ENCODE measurements at places on chromosomes 13 and 19. TPM values are rescaled to one million over a fixed set of nuclear protein-coding genes. Genes with fewer than 3 reads are reported as not detected.

Gene IGSF23
- total RNA-seq, result not detected

Gene ARHGAP33
- 3.8 TPM for total RNA-seq

Gene TLE2
- total RNA-seq, result 53.2 TPM

Gene ZNF524
- 15.6 TPM for total RNA-seq

Gene ZNF227
- total RNA-seq, result 10.4 TPM

Gene CHAF1A
- 5.1 TPM for total RNA-seq

Gene CLN5
- 15.0 TPM for total RNA-seq

Gene STX10
- 39.2 TPM for total RNA-seq

Gene ARRDC2
- total RNA-seq, result 16.6 TPM

Gene THSD8
- total RNA-seq, result 2.7 TPM

Gene SIAH3
- total RNA-seq, result not detected

Gene FUT2
- total RNA-seq, result not detected

Gene U2AF2
- 74.0 TPM for total RNA-seq

Gene CEBPA
- total RNA-seq, result 1.7 TPM

Gene MAP3K10
- 17.1 TPM for total RNA-seq

Gene ABCA7
- 9.3 TPM for total RNA-seq

Gene AKT1S1
- total RNA-seq, result 36.0 TPM

Gene ZNRF4
- total RNA-seq, result not detected

Gene TYROBP
- 26.2 TPM for total RNA-seq

Gene ONECUT3
- total RNA-seq, result not detected

Gene CNFN
- total RNA-seq, result 0.49 TPM

Measured in left ventricle myocardium inferior (tissue), 1 donor.